Midbrain (tissue), 1 donor: ENCODE measurements at places on chromosomes 7 and 10.

- peak; percentile 51 for DNase-seq
Measured at GRCh38 chr7:36128448-36129047, 24.5 kb upstream of the EEPD1 start.

- DNase-seq, result no peak
Measured at GRCh38 chr7:48472640-48473039, 301.4 kb downstream of the ABCA13 start.

DNA sequence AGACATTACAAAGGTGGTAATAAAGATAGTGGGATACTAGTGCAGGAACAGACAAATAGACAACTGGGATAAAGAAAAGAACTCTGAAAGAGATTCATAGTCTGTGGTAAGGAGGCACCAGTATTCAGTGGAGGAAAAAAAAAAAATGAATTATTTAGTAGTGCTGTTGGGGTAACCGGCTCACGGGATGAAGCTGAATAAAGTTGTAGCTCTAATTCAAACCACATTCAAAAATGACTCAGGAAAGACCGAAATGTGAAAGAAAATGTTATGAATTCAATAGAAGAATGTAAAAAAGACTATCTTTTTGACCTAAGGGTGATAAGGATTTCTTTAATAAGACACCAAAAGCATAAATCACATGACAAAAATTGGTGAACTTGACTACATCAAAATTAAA, 83.1 kb upstream of the HABP2 start:
- DNase-seq, result no peak

GRCh38 chr7:85055906-85056305, 130.9 kb downstream of the SEMA3D start:
- DNase-seq, result no peak

GRCh38 chr7:82810558-82811259, 352.0 kb downstream of the PCLO start:
- DNase-seq, result peak; percentile 47

DNA sequence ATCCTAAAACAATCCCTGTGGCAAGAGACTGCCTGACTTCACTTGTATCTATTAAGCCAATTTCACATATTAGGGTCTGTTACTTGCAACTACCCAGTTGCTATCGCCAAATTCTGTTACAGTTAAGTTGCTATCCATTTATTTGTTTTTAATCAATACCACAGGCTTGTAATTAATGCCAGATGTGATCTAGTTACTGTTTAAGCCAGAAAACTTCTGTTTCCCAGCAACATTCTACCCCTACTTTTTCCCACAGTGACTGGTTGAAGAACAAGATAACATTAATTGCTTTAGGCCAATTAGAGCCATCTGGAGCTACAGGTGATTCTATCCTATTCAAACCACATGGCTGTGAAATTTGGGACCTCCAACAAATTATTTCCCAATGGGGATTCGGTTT, 131.3 kb downstream of the ALOX5 start:
- no peak for DNase-seq

DNA sequence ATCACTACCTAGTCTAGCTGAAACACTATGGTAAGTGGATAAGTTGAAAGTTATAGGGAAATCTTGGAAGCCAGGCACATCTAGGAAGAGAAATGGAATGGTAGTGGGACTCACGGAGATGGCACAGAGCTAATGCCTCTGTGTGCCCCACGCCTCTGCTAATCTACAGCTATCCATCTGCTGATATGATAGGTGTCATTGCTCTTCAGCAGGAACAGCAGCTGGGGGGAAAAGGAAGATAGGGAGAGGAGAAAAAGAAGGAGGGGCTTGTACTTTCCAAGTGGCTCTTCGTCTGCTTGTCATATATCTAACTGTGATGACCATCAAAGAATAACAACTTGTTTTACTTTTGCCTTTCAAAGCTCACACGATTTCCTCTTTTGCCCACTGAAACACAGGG, 1199.1 kb upstream of the SORCS1 start:
- DNase-seq, result no peak

DNA sequence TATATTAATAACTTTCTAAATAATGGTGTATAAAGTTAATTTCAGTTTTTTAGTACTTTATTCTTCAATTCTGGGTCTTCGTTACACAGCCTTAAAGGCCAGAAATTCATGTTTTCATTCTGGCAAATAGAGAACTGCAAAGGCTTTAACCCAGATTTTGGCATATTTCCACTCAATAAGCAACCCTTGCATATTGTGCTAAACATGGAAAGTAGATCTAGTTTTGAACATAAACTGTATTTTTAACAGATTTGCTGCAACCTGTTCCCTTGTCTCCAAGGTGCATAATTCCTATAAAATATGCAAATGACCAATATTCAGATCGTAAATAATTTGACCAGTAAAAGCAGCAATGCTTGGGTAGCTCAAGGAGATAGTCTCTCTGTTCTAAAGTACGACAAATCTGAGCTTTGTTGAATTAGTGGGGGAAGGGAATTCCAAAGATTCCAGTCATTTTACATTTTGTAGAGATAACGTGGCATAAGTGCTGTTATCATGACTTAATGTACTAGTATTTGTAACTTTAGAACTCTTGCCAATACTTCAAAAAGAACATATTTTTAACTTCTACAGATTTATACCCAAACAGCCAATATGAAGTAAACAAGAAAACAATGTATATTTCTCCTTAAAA, 46.4 kb upstream of the RSBN1L start:
- no peak for DNase-seq

- DNase-seq, result no peak
Measured at GRCh38 chr7:99102809-99103690, 40.9 kb downstream of the SMURF1 start.

GRCh38 chr7:13945670-13946069, 43.8 kb downstream of the ETV1 start:
- DNase-seq, result peak; percentile 7

DNA sequence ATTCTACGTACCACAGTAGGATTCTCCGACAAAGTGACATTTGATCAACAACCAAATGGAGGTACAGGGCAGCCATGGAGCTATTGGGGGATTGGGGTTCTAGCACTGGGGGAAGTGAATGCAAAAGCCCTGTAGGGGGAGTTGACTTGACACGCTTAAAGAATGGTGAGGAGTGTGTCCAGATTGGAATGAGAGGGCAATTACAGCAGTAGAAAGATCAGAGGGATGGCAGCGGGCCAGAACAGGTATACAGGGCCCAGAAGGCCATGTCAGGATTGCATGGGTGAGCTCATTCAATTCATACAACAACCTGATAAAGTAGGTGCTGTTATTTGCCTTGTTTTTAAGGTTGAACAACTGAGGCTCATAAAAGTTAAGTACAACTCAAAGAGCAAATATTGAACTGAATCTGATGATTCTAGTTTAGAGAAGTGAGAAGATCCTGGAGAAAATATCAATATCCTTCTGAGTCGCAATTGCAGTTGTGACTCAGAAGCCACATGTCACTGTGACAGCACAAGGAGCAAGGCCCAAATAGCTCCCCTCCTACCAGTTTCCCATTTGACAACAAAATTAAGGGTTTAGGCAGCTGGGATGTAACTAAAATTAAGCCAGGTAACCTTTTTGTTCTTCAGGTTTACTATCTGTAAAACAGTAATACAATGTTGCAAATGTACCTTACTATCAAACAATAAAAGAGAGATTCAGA, 28.0 kb upstream of the CTTNBP2 start:
- no peak for DNase-seq

DNA sequence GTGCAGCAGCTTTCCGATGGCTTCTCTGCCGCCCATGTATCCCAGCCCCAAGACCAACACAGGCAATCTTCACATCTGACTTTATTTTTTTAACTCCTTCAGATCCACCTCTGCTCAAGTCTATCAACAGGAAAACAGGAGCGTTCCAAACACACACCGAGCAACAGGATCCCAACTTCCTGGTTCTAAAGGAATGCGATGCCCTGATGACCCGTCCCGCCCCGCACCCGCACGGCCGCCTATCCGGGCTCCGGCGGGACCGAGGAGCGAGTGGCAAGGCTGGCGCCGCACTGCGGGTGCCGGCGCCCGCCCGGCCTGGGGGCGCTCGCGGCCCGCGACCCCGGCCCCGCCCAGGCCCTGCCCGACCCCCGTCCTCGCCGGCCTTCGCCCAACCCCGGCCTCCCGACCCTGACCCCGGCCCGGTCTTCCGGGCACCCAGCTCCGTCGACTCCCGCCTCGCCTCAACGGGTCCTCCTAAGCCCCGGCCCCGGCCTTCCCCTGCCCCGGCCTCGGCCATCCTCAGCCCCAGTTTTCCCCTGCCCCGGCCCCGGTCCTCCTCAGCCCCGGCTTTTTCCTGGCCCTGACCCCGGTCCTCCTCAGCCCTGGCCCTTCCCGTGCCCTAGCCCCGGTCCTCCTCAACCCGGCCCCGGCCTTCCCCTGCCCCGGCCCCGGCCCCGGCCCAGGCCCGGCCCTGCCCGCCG, 730 bp downstream of the LARP4B start:
- no peak for DNase-seq

- DNase-seq, result no peak
Measured at GRCh38 chr10:111203615-111204014, 126.8 kb downstream of the ADRA2A start.

DNA sequence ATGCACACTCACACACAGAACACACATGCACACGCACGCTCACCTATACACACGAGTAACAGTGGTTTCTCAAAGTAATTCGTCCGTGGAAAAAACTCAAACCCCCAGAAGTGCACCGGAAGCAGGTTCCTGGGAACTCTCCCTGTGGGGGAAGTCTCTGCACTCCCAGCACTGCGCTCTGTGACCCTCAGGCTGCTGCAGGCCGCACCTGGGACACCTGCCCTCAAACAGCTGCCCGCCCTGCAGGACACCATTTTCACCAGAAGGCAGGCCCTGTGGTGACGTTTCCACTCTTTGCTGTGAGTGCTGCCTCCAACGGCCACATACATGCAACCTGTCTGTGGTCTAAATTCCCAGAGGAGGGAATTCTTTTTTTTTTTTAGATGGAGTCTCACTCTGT, 21.3 kb downstream of the YKT6 start:
- no peak for DNase-seq

GRCh38 chr10:26468700-26469099, 30.6 kb downstream of the APBB1IP start:
- no peak for DNase-seq

DNA sequence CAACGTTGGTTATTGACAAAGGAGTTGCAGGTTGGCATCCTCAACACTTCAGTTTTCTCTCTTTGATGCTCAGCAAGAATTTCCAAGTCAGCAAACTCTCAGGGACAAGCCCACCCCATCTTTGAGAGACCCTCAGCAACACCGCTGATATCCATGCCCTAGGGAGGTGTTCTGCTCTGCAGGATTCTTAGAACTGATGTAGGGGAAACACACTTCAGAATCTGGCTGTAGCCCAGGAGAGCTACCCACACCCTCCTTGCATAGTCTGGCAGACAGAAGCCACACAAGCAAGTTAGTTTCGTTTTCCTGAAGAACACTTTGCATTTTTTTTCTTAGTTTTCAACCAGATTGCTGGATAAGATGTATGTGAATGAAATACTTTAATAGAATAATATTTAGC, 822 bp downstream of the SAMD9L start:
- DNase-seq, result no peak

- no peak for DNase-seq
Measured at GRCh38 chr7:100411101-100411500, 17.4 kb downstream of the ZCWPW1 start.

DNA sequence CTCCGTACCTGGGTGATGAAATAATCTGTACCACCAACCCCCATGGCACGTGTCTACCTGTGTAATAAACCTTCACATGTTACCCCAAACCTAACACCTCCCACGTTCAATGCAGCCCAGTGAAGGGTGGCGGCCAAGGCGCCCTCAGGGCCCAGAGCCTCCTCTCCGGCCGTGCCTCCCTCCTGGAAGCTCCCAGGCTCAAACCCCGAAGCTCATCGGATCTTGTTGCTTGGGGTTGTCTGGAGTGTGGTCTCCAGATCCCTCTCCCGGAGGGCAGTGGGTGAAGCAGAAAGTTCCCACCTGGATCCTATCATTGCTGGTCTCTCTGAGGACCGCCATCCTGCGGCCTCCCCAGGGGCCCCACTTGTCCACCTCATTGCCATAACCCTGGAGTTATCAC, 9.4 kb upstream of the KNDC1 start:
- DNase-seq, result no peak

DNA sequence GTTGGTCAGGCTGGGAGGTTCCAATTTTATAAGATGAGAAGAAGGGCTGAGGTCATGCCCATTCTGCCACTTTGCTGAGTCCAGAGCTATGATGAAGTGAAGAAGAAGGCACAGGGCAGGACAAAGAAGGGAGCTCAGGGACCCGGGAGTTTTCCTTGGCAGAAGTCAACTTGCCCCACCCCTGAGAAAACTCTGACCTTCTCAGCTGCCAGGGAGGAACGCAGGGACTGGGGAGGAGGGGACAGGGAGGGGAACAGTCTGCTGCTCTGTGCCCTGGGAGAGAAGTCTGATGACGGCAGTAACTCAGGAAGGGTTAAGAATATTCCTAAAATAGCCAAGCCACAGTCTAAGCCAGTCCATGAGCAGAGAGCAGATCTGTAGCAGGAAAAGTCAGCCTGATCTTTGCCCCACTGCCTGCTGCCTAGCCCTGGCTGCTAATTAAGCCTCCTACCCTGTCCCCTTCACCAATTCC, 11.7 kb downstream of the ADIRF start:
- no peak for DNase-seq

DNA sequence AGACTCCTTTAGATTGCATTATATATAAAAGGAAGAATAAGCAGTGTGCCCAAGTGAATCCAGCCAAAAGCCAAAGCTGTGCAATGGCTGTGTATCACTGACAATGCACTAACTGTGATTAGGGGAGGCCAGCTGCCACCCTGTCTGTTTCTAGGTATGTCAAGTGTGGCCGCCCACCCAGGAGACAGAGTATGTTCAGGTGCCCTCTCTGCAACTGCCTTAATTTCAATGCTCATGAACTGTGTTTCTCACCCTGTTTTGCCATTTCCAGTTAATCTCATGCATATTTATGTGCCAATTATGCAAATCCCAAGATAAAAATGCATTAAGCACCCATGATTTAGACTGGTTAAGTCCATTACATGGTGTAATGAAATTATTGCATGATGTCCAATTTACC, 159.4 kb downstream of the FRMD4A start:
- no peak for DNase-seq

GRCh38 chr7:93015779-93016481, 101.8 kb downstream of the SAMD9 start:
- DNase-seq, result peak; percentile 0

- DNase-seq, result no peak
Measured at GRCh38 chr7:151484971-151485707, 34.6 kb downstream of the RHEB start.

DNA sequence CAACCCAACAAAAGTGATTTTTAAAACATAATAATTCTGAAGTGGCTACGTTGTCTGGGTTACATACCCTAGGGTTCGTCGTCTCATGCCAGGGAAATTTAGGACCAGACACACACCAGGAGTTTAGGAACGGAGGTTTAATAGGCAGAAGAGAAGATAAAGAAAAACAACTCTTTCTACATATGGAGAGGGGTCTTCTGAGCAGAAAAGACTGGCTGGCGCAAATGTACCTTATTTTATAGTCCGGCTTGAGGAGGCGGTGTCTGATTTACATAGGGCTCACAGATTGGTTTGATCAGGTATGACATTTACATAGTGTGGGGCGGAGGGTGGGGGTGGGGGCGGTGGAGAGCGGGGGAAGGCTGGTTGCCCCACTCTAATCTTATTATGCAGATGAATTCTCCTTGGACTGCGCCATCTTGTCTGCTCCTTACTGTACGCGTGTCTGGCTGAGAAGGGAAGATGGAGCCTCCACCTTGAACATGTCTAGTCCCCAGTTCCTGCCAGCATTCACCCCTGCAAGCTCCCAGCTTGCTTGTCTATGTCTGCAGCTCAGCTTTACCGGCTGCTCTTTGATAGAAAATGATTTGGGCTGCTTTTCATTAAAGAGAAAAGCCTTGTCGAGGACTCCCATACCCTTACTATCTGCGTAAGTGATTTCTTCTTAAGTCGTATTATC, 98.7 kb downstream of the RALA start:
- no peak for DNase-seq

GRCh38 chr10:118732245-118733165, 22.3 kb downstream of the CACUL1 start:
- no peak for DNase-seq
